ENCODE measurements at places on chromosomes 4 and X. TPM values are rescaled to one million over a fixed set of nuclear protein-coding genes. Genes with fewer than 3 reads are reported as not detected.

The PAGE2 gene
- polyA plus RNA-seq, result not detected

DNA sequence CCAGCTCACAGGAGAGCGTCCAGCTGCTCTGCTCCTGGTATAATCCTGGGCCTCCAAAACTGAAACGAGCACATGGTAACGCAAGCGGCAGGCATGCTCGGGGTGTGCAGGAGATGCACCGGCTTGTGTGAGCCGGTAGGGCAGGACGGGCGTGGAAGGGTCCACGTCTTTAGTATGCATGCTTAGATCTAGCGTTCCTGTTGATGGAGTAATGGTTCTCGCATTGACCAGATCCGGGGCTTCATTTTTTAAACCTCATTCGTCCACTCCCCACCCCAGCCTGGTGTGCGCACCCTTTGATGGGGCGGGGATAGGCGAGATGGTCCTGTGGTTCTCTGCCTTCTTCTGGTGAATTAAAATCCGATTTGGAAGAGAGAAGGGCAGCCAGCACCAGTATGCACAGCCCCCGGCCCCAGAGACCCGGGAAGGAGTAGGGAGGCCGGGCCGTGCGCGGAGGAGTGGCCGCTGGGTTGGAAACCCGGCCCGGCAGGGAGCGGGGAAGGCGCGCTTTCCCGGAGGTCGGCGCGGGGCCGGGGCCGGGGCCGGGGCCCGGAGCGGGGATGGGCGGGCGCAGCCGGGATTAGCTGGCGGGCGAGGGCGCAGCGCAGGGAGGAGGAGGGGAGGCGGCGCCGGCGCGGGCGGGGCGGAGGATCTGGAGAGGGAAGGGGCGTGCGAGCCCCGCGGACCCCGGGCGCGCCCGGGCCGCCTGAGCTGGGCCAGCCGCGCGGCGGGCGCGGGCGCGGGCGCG, 39.9 kb downstream of the FAM149A start:
- no peak for DNase-seq

The CFP gene
- 11.7 TPM for polyA plus RNA-seq

GRCh38 chr4:76856243-76857073, 41.5 kb downstream of the SOWAHB start:
- no peak for DNase-seq

GRCh38 chr4:116082808-116083366, 969.5 kb upstream of the NDST4 start:
- DNase-seq, result no peak

- no peak for DNase-seq
These were observed 21.6 kb downstream of the CLDN34 start for GRCh38 chrX:9988762-9989161.

DNA sequence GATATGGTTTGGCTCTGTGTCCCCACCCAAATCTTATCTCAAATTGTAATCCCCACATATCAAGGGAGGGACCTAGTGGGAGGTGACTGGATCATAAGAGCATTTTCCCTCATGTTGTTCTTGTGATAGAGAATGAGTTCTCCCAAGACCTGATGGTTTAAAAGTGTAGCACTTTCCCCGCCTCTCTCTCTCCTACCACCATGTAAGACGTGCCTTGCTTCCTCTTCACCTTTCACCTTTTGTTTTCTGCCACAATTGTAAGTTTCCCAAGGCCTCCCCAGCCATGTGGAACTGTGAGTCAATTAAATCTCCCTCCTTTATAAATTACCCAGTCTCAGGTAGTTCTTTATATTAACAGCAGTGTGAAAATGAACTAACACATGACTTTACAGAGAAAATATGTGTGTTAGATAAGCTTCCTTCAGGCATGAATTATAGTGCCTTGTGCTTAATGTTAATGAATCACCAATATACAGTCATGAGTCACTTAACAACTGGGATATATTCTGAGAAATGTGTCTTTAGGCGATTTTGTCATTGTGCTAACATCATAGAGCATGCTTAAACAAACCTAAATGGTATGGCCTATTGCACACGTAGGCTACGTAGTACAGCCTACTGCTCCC, 37.9 kb downstream of the PDGFC start:
- DNase-seq, result no peak

All from CD4-positive, CD25-positive, alpha-beta regulatory T cell (primary cell).